ENCODE measurements at places on chromosomes 2 and 18. TPM values are rescaled to one million over a fixed set of nuclear protein-coding genes. Genes with fewer than 3 reads are reported as not detected.

GRCh38 chr2:64637000-64637635 is 16.6 kb downstream of the SERTAD2 start:
- H3K27ac ChIP-seq, result no peak overlapping the region
- no peak for DNase-seq
- peaks cover 42% of the 10 kb centered on the region for H3K4me1 ChIP-seq
- H3K36me3 ChIP-seq, result peaks cover 57% of the 10 kb centered on the region
- H3K27me3 ChIP-seq, result no peaks in the 10 kb centered on the region
- no peak overlapping the region for H3K4me3 ChIP-seq

- H3K4me1 ChIP-seq, result no peaks in the 10 kb centered on the region
- peaks cover 6% of the 10 kb centered on the region for H3K27me3 ChIP-seq
- DNase-seq, result no peak
- no peak overlapping the region for H3K27ac ChIP-seq
- H3K36me3 ChIP-seq, result no peaks in the 10 kb centered on the region
- no peak overlapping the region for H3K4me3 ChIP-seq
Measured at GRCh38 chr2:11574176-11575046, 40.6 kb downstream of the GREB1 start.

GRCh38 chr2:120253021-120253882 is 600 bp downstream of the RALB start:
- peak; percentile 82 for DNase-seq
- H3K27ac ChIP-seq, result peak overlapping the region; percentile 81
- H3K4me1 ChIP-seq, result peaks cover 34% of the 10 kb centered on the region
- no peaks in the 10 kb centered on the region for H3K36me3 ChIP-seq
- H3K4me3 ChIP-seq, result peak overlapping the region; percentile 94

SAG gene
- not detected for total RNA-seq

DNA sequence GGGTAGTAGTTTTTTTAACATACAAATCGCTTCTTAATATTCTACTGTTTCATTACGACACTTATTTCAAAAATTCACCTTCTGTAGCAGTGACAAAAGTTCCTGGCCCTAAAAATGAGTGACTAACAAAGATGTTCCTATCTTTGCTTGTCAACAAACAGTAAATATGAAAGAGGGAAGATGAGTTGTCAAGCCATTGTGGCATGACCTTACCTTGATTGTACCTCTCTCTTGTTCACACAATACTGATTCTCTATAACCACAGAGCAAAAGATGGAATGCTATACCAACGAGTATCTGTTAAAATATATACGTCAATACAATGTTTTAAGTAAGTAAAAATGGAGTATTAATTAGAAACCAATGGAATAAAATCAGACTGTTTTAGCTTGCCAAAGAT is 14.7 kb upstream of the GCG start:
- no peak overlapping the region for H3K4me3 ChIP-seq
- H3K27me3 ChIP-seq, result no peaks in the 10 kb centered on the region
- H3K27ac ChIP-seq, result no peak overlapping the region
- DNase-seq, result no peak
- no peaks in the 10 kb centered on the region for H3K36me3 ChIP-seq

OTOS gene
- not detected for total RNA-seq
